ENCODE measurements at places on chromosomes 12 and 14.

DNA sequence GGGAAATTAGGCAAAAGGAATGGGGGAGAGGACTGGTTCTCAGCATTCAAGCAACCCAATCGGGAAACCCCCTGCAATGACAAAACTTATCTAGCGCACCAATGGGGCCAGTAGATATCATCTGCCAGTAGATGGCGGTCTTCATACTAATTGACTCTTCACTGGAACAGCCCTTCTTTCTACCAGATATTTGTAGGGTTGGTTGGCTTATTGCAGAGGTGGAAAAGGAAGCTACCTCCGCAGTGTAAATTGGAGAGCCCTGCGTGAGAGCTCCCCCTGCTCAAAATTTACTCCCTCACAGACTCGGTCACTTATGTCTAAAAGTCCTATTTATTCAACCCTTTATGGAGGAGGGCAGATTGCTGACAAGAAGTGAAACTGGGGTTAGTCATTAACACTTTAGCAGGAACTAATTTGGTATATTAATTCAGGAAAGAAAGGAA, 166.1 kb upstream of the CCND2 start:
- peak; percentile 31 for DNase-seq

DNA sequence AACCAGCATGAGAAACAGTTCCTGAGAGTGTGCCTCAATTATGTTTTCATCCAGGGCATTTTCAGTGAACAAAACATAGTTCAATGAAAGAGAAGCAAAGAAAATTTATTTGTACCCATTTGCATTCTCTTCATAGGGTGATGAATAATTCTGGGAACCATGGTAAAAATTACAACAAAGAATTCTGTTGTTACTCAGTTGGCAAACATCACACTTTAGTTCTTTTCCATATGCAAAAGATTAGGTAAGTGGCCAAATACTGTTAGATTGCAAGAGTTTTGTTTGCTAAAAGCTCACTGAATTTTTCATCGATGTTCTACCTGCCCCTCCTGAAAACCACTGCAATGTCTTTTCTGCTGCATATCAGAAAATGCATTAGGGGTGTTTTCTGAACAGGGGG, 132.4 kb upstream of the RGS6 start:
- no peak for DNase-seq

DNA sequence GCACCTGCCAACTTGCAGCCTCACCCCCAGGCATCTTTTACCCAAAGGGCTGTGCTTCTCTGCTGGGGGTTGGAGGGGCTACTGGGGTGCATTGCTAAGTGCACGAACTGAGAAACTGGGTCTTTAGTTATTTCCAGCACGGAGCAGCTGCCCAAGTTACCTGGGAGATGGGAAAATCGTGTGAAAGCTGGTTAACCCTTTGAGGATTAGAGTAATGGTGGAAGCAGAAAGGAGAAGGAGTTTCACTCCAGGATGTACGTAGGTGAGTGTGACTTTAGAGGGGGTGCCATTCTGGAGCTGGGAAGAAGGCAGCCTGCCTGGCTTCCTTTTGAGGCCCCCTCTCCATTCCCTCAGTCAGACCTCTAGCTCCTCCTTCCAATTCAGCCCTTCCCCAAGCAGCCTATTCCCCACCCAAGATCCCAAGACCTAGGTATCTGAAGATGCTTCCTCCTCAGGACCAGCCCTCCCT, 1.0 kb upstream of the ADCY6 start:
- no peak for DNase-seq

- DNase-seq, result no peak
Observed at GRCh38 chr14:69703047-69704039, 63.6 kb upstream of the SRSF5 start.

Data from stimulated activated CD8-positive, alpha-beta memory T cell treated with anti-CD3 and anti-CD28 coated beads, Interleukin-4, amount 100 ng/mL, for 1 hour (primary cell).